ENCODE measurements at places on chromosomes 12 and 14.

DNA sequence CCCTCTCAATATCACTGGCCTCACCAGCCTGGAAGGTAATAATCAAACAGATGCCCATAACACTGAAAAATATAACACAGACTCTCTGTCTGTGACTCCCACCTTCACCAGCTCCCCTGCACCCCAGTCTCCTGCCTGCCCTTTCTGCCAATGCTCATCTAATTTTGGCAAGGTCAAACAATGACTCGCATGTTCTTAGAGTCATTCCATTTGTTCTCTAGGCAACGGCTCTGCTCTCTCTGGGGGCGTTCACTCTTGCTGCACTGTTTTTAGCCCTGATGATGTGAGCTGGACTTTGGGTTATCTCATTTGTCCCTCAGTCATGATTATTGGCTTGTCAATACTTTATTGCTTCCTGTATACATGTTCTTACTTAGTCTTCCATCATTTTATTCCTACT is 691.8 kb downstream of the FLRT2 start:
- DNase-seq: no peak

GRCh38 chr14:68787092-68787992 is 5.5 kb downstream of the ZFP36L1 start:
- DNase-seq: peak; percentile 46

DNA sequence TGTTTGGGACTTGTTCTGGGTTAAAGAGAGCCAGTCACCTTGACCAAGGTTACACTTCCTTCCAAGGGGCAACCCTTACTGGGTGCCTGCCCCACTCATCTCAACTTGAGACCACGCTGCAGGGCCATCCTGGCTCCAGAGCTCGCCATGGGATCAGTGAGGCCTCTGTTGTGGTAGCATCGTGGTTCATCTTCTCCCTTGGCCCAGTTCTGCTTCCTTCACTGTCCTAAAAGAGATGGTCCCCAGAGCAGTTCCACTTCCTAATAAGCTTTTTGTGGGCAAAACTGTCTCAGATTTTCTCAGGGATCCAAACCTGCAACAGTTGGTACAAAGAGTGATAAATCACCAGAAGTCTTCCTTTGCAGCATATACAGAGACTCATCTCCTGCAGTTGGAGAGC is 165.9 kb upstream of the TMEM260 start:
- no peak for DNase-seq

- DNase-seq: peak; percentile 46
Observed at GRCh38 chr14:72892879-72893635, 844 bp downstream of the DPF3 start.

GRCh38 chr12:27919671-27920235 is 52.8 kb downstream of the PTHLH start:
- DNase-seq: no peak

- DNase-seq: no peak
Observed at GRCh38 chr12:107537464-107538119, 148.0 kb upstream of the PWP1 start.

GRCh38 chr14:55926007-55926406 is 192.2 kb upstream of the PELI2 start:
- no peak for DNase-seq

DNA sequence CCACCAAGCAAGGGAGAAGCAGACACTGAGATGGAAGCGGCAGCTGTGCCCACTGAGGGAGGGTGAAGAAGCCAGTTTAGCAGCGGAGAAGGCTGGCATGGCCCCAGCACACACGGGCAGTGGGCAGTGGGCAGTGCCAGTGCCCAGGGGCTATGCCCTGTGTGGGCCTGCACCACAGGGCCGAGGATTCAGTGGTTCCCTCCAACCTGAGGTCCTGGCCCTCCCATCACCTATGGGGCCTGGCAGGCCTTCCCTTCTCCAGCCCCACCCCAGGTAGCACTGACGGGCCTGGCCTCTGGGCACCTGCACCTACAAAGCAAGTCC is 81.1 kb downstream of the ITPK1 start:
- DNase-seq: no peak

- peak; percentile 92 for DNase-seq
Observed at GRCh38 chr14:105093431-105094192, 28.4 kb upstream of the GPR132 start.

- no peak for DNase-seq
Observed at GRCh38 chr12:81296556-81297305, 218.9 kb downstream of the ACSS3 start.

DNA sequence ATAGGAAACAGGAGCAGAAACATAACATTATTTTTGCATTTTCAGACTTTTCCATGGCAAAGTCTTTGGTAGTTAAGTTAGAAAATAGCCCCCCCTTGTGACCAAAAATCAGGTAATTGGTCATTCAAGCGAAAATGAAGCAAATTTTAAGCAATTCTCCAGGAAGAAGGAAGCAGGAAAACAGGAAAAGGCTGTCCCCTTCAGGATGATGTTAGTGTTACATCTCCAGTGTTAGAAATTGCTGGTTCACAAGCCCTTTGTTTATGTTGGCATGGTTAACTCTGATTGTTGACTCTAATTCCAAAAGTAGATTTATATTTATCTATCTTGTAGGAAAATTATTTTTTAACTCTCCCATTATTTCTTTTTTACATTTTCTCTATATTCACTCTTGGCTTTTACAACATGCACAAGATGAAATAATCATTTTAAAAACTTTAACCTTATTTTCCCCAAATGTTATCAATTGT is 18.8 kb upstream of the GAS2L3 start:
- no peak for DNase-seq

GRCh38 chr14:96255501-96256366 is at the start of gene BDKRB1:
Gene BDKRB1 (plus strand): TSS chr14:96256210. CDS start chr14:96263683, 7,473 bp downstream.
- DNase-seq: no peak

DNA sequence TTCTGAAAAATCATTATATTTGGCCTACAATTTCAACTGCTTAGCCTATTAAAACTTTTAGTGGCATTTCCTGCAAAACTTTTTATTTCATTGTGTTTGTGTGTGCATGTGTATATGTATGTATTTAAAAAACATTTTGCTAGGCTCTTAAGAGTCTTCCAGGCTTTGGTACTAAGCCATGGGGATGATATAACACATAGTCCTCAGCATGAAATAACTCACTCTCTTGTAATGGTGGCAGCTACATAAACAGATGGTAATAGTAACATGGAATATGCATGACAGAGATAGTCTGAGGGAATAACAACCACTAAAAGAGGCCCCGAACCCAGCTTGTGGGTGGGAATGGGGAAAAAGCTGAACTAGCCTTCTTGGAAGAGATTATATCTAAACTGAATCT is 141.4 kb downstream of the TTLL5 start:
- DNase-seq: no peak

- no peak for DNase-seq
Observed at GRCh38 chr12:24739106-24739779, 209.7 kb downstream of the BCAT1 start.

DNA sequence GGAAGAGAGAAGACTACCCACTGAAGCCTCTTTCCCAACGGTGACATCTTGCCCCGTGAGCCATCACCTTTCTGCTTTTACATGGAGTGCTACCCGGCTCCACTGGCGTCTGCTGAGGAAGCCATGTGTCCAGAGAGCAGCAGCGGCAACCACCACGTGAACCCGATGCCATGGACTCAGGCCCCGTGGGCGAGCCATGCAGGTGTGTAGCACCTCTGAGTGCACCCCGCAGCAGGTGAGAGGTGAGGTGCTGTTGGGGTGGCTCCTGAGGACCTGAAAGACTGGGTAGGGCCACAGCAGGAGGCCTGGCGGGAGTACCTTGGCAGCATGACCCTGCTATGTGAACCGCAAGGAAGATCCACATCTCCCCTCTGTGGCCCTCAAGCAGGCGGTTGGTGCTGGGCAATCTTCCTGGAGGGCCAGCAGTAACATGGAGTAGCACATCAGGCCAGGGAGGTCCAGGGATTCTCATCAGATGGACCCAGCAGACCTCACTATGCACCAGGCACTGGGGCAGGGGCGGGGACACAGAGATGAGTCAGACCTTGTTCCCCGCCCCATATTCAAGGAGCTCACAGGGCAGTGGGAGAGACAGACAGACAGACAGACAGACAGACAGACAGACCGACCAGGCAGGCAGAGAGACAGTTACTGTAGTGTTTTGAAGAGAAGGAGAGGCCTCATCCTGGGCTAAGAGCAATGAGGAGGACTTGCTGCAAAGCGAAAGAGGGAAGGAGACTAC is 129.6 kb downstream of the PAPOLA start:
- peak; percentile 6 for DNase-seq

GRCh38 chr12:41485203-41485602 is 297.1 kb downstream of the PDZRN4 start:
- no peak for DNase-seq

DNA sequence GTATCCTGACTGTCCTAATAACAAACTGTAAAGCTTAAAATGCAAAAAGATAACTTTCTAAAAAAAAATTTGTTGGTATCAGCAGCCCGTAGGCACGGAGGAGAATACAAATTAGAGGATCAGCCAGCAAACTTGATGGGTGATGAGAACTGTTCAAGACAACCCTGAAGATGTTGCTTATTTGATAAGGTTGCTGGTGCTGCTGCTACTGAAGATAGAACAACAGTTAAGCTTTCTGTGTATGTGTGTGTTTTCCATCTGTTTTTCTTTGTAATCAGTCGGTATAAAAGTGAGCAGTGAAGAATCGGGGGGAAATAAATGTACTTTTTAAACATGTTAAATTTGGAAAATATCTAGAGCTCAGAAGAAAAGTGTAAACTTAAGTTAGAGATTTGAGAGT is 67.4 kb upstream of the POC1B start:
- DNase-seq: no peak

All from stimulated activated CD4-positive, alpha-beta T cell treated with anti-CD3 and anti-CD28 coated beads, Interleukin-15, amount 100 ng/mL, for 24 hours (primary cell).